Urinary bladder (tissue), 4 donors: ENCODE measurements at places on chromosomes 3 and 15. TPM values are rescaled to one million over a fixed set of nuclear protein-coding genes. Genes with fewer than 3 reads are reported as not detected.

The NDN gene
- total RNA-seq: 72.3 TPM

The RFTN1 gene
- 26.3 TPM for total RNA-seq

The NR1I2 gene
- 0.11 TPM for total RNA-seq

The TASOR gene
- total RNA-seq: 182 TPM

The GPR15 gene
- not detected for total RNA-seq

The MCTP2 gene
- total RNA-seq: 37.3 TPM

The CRYBG3 gene
- 67.5 TPM for total RNA-seq

The NANOGP8 gene
- 0.53 TPM for total RNA-seq

The GREM1 gene
- total RNA-seq: 8.7 TPM

The CHRFAM7A gene
- total RNA-seq: 3.6 TPM
